ENCODE measurements at places on chromosomes 11 and 22.

- no peak for DNase-seq
Observed at GRCh38 chr22:21970037-21970799, 12.4 kb downstream of the TOP3B start.

GRCh38 chr11:30587269-30587812 is 1.2 kb upstream of the MPPED2 start:
- DNase-seq, result no peak

GRCh38 chr11:128471138-128471661 is 116.2 kb downstream of the ETS1 start:
- no peak for DNase-seq

- no peak for DNase-seq
Observed at GRCh38 chr11:120306519-120307242, 18.4 kb upstream of the TLCD5 start.

DNA sequence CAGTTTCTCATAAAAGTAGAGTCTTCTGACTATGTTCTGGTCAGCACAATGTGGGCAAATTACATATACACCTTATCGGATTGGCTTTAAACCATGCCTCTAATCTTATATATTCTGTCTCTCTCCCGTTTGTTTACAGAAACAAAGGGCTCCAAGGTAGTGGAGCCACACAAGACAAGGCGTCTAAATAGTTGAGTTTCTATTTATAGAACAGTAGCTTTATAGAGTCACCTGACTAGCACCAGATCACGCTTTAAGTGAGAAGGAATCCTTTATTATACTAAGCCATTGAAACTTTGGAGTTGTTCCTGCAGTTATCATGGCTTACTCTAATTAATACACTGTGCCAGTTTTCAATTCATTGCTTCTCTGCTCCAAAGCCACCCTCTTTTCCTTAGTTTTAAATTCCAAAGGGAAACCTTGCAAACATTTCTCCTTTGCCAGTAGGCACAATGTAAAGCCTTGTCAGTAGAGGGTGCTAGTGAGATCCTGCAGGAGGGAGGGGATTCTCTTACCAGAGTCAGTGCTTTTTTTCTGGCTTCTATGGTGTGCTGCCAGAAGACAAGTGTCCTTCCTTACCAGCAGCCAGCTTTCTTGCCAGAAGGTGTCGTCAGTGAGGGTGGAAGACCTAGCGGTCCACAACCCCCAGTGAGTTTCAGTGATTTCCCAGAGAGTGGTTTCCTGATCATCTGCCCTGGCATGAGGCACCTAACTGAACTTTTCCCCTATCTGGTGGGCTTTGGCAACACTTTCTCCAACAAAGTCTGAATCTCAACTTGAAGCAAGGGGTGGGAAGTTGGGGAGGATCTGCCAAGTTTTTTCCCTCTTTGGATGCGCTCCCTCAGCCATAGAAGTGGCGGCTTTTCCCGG is 71.7 kb downstream of the RAB38 start:
- peak; percentile 66 for DNase-seq

GRCh38 chr11:133746663-133747306 is 98.5 kb downstream of the SPATA19 start:
- no peak for DNase-seq

- no peak for DNase-seq
Observed at GRCh38 chr11:46827995-46828394, 18.1 kb downstream of the CKAP5 start.

- DNase-seq, result no peak
Observed at GRCh38 chr22:39233710-39234471, 10.9 kb downstream of the PDGFB start.

DNA sequence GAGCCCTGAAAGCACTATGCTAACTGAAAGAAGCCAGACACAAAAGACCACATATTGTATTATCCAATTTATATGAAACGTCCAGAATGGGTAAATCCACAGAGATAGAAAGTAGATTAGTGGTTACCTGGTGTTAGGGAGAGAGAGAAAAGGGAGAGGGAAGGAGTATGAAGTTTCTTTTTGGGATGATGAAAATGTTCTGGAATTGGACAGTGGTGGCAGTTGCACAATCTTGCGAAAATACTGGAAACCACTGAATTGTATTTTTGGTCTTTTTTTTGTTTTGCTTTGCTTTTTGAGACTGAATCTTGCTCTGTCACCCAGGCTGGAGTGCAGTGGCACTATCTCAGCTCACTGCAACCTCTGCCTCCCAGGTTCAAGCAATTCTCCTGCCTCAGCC is 63.5 kb downstream of the MRTFA start:
- DNase-seq, result no peak

GRCh38 chr11:14079011-14079410 is 116.5 kb downstream of the SPON1 start:
- DNase-seq, result no peak

DNA sequence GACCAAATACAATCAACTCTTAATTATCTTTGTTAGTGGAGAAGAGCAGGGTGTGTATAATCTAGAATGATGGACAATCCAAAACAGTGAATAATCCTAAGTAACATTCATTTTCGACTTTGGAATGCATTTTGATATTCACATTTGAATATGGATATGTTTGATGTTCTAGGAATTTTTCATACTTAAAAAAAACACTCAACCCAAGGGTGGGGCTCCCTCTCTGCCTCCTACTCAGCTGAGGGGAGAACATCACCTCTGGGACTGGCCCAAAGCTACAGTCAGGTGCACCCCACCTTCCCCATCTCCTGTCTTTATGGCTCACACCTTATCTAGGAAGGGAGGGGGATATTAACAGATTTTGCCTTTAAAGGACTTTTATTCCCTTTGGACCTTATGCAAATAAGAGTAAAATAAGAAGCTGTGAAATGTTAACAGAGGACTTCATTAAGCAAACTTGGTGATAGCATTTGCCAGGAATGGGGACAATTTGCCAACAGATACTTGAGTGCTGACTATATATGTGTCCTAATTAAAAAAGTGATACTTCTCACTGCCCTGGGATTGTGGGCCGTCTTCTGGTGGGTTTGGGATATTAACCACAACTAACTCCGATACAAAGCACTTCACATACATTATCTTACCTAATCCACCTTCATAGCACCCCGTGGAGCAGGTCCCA is 187.0 kb downstream of the ST3GAL4 start:
- DNase-seq, result no peak

GRCh38 chr22:38835888-38836301 is 7.9 kb downstream of the NPTXR start:
- no peak for DNase-seq

DNA sequence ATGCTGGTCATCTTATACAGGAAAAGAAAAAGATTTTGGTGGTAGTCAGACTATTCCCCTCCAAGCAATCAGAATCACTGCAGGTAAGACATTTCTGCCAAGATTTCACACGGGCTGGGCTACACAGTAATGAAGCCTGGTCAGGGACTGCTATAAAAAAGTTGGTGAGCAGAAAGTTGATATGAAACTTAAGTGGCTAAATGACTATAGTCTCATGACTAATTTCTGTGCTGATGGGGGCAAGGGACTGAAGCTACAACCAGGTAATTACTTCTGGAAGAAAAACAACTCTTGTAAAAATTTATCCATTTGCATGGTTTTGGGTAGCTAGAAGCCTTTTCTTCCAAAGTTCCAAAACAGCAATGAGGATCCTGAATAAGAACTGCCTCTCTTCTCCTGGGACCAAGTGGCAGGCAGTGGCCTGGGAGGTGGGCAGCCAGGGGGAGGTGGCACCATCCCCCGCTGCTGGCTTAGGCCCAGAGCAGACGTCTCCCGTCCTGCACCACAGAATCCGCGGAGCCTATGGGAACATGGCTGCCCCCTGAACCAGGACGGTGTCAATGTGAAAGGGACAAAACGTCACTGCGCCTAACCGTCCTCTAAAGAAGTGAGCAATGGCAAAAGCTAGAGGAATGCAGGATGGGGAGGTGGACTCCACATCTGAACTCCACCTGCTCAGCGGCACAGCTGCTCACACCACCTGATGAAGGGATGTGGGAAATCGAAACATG is 122.6 kb upstream of the LMO1 start:
- DNase-seq, result no peak

DNA sequence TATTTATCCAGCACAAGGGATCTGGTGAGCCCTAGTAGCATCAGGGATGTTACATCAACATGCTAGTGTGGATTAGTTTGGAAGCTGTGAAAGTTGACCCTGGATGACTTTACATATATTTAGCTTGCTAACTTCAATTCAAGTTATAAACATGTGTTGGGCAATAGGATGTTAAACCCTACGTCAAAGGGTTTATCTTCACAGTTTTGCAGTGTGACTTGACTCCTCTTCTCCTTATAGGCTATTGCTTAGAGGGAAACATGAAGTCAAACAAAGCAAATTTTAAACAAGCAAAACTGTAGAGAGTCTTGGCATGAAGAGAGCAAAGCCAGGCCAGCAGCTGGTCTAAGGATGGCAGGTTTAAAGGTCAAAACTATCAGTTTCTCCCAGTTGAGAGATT is 11.3 kb upstream of the CTSC start:
- DNase-seq, result no peak

GRCh38 chr11:73478737-73479347 is 102.6 kb downstream of the RELT start:
- peak; percentile 34 for DNase-seq

GRCh38 chr11:128291007-128291406 is 296.4 kb downstream of the ETS1 start:
- DNase-seq, result no peak

GRCh38 chr22:25120761-25121212 is 78.9 kb upstream of the CRYBB3 start:
- no peak for DNase-seq

- no peak for DNase-seq
Observed at GRCh38 chr11:19602406-19602805, 110.2 kb upstream of the NAV2 start.

DNA sequence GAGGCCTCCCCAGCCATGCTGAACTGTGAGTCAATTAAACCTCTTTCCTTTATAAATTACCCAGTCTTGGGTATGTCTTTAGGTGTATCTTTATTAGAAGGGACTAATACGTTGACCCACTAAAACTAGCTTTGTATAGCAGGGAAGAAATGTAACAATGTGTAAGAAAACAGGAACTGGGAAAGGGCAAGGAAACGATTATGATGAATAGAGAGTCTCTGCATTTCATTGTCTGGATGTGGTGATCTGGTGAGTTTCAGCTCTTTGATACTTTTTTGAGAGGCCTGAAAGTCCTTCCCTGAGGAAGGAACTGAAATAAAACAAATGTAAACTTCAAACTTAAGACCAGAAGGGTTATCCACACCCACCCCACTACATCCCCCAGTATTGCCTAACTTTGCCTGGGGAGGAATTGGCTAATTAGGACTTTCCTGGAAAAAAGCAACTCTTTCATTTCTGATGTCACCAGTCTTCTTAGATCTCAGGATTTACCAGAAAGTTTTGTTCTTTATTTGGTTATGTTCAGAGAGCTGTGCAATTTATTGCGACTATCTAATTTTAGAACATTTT is 119.0 kb downstream of the LDLRAD3 start:
- no peak for DNase-seq

- no peak for DNase-seq
Observed at GRCh38 chr22:46953968-46954765, 191.7 kb downstream of the TBC1D22A start.

GRCh38 chr22:29945435-29945834 is 62.5 kb downstream of the MTMR3 start:
- no peak for DNase-seq

GRCh38 chr22:36234919-36235318 is 4.4 kb downstream of the APOL2 start:
- DNase-seq, result no peak

DNA sequence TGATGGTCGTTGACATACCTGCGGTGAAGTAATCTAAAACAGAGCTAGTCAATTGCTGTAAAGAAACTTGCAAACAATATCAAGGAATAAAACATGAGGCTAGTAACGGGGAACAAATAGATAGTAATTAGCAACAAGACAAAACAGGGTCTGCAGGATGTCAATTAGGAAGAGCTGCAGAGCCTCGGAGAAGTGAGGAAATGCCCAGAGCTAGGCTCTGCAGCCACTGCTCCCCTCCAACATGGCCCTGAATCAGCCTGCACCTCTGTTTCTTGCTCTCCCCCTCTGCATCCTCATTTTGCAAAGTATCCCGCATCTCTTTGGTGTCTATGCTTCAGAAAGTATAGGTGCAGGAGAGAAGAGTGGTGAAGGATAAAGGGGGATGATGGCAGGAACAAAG is 507.4 kb upstream of the FAT3 start:
- DNase-seq, result no peak

- DNase-seq, result peak; percentile 5
Observed at GRCh38 chr11:2533587-2534133, 88.9 kb downstream of the KCNQ1 start.

- no peak for DNase-seq
Observed at GRCh38 chr11:60314635-60315321, 12.3 kb upstream of the MS4A6E start.

DNA sequence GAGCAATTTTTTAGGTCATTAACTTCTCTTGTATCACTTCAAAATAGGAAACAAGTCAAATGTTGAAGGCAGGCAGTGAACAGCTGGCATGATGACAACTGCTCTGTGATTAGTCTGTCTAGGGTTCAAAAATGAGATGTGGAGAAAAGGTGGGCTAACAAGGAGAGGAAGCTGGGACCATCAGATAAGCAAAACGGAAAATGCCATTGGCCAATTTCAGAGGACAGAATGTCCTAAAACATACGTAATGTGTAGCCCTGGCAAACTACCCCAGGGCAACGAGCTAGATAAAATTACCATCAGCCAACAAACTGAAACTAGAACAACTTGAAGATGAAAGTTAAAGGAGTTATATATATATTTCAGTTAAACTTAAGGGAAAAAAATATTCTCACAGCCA is 93.2 kb downstream of the RELT start:
- no peak for DNase-seq

DNA sequence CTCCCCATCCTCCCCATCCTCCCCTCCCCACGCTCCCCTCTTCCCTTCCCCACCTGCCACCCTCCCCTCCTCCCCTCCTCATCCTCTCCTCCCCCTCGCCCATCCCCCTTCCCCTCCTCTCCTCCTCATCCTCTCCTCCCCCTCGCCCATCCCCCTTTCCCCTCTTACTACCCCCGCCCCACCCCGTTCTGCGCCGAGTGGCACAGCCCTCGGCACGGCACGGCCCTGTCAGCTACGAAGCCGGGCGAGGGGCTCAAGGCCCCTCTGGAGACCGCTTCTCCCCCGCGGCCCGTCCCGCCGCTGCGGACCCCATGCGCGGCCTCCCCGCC is 449.9 kb downstream of the OPCML start:
- DNase-seq, result peak; percentile 33

DNA sequence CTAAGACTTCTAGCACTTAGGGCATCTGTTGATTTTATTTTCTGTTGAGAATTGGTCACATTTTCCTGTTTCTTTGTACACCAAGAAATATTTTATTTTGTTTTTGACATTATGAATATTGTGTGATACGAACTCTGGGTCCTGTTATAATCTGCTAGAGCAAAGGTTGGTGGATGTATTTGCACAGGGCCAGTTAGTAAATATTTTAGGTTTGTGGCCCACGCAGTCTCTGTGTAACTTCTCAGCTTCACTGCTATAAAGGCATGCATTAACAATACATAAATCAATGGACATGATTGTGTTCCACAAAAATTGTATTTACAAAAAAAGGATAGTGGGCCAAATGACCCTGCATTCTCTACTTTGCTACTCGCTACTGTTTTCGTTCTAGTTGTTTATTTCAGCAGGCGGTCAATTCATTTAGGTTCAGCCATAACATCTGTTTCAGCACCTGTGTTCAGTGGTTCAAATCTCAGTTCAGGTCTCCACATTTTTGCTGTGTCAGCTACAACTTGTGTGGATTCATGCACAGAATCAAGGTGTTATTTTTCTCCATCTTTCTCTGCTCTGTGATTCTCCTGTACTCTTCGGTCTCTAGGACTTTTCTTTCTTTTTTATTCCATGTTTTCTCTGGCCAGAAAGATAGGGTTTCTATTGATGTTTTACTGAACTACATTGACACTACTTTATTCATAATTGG is 786.2 kb downstream of the ETS1 start:
- no peak for DNase-seq

- DNase-seq, result no peak
Observed at GRCh38 chr22:25750569-25751173, 8.7 kb downstream of the MYO18B start.
